ENCODE measurements at places on chromosomes 2 and 18.

DNA sequence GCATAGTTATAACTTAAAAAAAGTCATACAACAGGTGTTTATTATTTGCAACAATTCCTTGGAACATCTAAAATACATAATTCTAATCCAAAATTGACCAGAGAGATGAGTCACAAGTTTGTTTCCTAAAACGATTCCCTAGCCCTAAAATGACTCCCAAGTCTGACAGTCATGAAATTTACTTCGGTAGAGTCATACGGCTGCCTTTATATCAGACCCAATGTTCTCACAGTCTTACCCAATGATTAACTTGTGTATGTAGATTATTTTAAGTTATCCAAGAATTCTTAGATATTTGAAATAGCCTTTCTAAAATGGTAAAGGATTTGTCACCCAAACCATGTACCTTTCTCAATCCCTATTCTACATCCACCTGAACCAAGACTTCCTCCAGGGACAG, 174.9 kb downstream of the LAMA1 start:
- DNase-seq = no peak

- no peak for DNase-seq
Measured at GRCh38 chr2:12685956-12686355, 30.8 kb upstream of the TRIB2 start.

GRCh38 chr2:46841621-46842020, 74.0 kb downstream of the MCFD2 start:
- no peak for DNase-seq

DNA sequence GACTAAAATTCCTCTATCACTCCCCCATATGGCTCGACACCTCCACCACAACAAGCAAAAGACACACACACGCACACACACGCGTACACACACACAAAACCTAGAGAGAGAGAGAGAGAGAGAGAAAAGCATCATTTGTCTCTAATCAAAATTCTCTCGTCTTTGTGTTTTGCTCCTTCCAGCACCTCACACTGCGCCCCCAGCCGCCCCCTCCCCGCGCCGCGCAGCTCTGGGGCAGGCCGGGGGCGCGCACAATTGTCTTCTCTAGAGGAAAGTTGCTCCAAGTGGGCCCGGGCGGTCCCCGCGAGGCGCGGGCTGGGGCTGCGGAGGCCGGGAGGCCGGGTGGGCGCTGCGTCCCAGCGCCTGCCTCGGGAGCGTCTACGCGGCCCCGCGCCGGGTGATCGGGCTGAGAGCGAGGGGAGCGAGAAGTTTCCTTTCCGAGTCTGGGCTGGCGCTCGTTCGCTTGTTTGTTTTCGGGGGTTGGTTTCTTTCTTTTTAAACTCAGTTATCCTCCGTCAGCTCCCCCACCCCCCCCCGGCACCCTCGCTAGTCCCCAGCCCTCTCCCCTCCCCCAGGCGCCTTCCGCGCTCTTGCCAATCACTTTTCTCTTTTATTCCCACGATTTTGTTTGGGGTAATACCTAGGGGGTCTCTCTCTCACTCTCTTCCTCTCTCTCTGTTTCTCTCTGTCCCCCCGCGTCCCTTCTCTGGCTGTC, 4.1 kb downstream of the ZEB2 start:
- peak; percentile 40 for DNase-seq

DNA sequence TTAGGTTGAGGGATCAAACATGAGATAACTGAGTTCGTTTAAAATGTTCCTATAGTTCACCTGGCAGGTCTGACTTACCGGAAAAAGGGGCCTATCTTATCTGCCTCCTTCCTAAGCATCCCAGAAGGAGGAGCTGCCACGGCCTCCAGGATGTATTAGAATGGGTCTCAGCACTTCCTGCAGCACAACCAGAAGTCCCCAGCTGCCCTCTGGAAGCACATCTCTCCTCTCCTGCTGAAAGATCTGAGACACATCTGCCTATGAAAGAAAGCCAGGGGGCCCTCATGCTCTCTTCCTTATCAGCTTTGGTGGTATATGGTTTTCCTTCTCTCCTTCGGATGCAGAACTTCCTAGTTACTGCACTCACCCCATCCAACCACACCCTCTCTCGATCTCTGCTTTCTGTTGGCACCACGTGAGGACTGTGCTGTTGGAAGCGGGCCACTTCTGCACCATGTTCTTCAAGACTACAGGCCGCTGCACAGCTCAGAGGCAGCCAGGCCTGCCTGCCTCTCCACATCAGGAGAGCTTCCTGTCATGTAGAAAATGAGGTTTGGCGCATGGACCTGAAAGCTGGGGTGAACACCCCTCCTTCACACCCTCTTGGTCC, 6.5 kb downstream of the IGFBP5 start:
- no peak for DNase-seq

GRCh38 chr2:219149667-219150066, 10.9 kb downstream of the NHEJ1 start:
- no peak for DNase-seq

- DNase-seq = no peak
Measured at GRCh38 chr2:98708396-98709186, 22.3 kb downstream of the MGAT4A start.

GRCh38 chr18:70069965-70070364, 122.3 kb upstream of the CD226 start:
- no peak for DNase-seq

- no peak for DNase-seq
Measured at GRCh38 chr2:200746301-200746700, 65.4 kb upstream of the BZW1 start.

Measured in CD4-positive, alpha-beta T cell treated with Interleukin-15 for 4 hours (primary cell).